NCI-H774 (cell line): ENCODE measurements at places on chromosomes 2 and 18.

DNA sequence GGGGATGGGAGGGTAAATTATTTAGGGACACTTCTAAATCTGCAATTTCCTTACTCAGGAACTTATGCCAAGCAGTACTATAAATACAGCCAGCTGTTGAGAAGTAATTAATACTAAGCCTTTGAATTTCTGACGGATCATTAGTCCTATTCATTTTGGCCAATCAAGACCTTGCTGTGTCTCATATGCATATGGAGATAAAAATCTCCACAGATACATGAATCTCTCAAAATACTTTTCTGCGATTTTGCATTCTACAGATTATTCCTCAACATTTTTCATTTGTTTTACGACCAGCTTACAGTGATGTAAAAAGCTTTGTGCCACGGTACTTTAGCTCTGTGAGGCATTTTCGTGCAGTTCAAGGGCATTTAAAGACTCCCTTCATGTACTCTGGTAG, 16.7 kb downstream of the LANCL1 start:
- no peak for DNase-seq

GRCh38 chr2:181183878-181184542, 203.6 kb downstream of the UBE2E3 start:
- DNase-seq = peak; percentile 9

- DNase-seq = no peak
These were observed 14.9 kb upstream of the ZNF385B start for GRCh38 chr2:179876266-179876665.

DNA sequence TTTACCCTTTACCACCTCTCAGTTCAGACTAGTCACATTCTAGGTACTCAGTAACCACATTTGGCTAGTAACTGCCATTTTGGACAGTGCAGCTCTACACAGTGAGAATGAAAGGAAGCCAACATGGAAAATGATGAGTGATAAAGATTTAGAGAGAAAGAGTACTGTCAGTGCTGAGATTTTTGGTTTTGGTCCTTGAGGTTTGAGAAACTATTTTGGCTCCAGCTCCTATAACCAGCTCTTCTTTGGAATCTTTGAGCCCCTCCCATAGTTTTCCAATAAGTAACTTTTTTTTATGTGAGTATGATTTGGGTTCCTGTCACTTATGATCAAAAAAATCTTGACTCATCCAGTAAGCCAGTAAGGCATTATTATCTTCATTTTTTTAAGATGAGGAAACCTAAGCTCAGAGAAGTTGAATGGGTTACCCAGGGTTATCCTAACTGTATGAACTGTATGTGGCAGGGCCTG, 173.0 kb downstream of the BABAM2 start:
- no peak for DNase-seq

- DNase-seq = no peak
These were observed 11.8 kb upstream of the FN1 start for GRCh38 chr2:215447673-215448081.

DNA sequence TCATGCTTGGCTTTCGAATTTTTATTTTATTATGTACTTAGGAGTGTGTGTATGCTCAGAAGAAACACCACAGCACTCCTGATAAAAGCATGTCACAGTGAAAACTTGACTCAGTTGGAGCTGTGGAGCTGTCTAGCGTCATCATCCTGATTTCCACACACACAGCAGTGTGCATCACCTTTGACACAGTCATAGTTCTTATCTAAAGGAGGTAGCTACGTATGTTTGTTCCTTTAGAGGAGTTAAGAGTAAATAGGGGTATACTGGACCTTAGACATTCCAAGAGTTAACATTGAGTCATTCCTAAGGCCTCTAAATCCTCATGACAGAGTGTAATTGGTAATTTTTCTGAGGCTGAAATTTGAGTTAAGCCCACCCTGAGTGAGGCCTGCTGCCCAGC, 96.9 kb downstream of the PHLPP1 start:
- no peak for DNase-seq

GRCh38 chr2:137302957-137303356, 537.6 kb downstream of the THSD7B start:
- DNase-seq = no peak

GRCh38 chr18:23201741-23202140, 66.5 kb downstream of the CABLES1 start:
- no peak for DNase-seq

DNA sequence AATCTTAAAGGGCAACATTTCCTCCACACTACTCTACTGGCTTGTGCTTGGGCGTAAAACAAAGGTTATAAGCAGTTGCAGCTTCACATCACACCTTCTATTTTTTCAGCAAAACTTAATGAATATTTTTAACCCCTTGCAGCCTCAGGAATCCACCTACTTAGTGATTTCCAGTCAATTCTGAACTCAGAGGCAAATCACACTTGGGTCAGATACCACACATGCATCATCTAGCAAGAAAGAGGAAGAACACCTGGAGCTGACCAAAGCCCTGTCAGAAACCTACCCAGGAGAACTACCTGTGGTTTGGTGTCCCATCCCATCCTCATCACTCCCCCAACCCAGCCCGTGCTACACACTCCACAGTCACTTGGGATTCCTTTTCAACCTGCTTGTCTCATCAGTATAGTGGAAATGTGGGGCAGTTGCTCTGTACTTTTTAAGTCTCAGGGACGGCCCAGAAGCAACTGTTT, 25.5 kb downstream of the PIAS2 start:
- DNase-seq = no peak

GRCh38 chr2:143466391-143466790, 337.2 kb downstream of the ARHGAP15 start:
- DNase-seq = no peak

- no peak for DNase-seq
These were observed 84.5 kb downstream of the PIEZO2 start for GRCh38 chr18:11064727-11065460.

DNA sequence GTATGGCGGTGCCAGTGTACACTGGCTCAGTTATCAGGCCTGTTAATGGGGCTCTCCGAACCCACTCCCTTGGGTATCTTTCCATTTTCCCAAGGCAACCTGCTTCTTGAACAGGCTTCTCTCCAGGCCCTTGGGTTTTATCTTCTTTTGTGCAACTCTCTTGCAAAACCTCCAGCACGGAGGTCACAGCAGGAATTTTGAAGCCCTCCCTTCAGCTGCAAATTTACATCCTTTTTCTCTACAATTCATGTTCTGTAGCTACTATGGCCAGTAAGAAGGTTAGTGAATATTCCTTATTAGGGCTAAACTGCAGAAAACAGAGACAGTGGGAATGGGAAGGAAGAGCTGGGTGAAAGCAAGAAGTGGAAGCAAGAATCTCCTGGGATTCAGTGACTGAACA, 10.4 kb upstream of the NPAS2 start:
- no peak for DNase-seq

- DNase-seq = no peak
These were observed 16.0 kb upstream of the KLHL23 start for GRCh38 chr2:169717691-169718063.

- DNase-seq = no peak
These were observed 533.7 kb upstream of the TNP1 start for GRCh38 chr2:217393585-217394032.

DNA sequence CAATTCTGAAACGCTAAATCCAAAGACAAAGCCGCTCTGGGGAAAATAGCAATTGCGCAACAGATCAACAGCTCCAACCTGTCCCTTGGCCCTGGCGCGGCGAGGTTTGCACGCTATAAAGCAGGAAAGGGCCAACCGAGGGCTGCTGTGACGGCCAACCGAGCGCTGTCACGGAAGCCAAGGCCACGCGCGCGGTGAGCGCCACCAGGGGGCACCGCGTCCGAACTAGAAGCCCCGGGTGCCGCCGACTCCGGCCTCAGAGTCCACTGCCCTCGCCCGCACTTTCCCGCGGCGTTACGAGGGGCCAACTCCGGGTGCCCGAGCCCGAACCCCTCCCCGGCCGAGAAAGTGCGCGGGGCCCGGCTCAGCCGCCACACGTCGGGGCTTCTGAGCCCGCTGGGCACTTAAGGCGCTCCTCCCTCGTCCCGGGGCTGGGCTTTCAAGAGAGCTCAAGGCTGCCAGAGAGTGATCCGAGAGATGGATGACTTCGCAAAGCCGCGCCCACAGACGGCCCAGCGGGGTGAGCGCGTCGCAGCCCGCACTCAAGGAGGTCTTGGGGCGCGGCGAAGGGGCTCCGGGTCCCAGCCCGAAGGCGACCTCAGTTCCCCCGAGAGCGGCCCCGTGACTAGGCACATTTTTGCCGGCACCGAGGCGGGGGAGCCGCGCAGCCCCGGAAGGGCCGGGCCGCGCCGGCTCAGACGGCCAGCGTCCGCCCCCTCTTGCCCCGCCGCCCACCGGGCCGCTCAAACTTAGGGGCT, 897 bp downstream of the NFE2L2 start:
- DNase-seq = peak; percentile 94

DNA sequence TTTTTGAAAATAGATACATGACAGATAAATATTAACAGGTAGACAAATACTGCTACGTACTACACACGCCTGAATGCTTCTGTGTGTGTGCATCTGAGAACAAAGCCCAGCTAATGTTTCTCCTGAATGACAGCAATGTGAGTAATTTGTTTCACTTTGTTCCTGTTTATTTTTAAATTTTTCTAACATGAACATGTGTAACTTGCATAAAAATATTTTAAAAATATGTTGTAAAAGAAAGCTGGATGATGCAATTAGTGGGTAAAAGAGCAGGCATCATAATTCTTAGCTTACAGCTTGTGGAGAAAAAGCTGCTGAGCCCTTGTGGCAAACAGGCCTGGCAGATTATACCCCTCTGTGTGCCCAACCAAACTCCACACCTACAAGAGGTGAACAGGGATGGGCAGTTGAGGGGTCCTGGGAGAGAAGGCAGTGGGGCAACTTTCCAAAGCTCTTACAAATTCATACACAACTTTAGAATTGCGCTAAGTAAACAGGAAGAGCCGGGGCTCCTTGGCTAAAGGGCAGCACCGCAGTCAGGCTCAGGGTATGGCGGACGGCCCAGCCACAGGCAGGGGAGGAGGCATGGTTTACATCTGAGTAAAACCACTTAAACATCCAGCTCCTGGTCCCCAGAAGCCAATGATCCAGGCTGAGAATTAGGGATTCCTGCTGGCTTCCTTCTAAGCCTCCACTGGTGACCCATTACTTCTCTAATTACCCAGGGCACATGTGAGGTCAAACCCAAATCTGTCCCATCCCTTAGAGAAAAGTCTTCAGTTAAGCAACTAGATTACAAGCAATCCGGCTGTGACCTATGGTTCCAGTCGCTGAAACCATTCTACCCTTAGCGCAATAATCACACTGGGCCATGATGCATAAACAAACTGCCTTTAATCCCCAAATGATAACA, 14.0 kb downstream of the PXDN start:
- DNase-seq = no peak

DNA sequence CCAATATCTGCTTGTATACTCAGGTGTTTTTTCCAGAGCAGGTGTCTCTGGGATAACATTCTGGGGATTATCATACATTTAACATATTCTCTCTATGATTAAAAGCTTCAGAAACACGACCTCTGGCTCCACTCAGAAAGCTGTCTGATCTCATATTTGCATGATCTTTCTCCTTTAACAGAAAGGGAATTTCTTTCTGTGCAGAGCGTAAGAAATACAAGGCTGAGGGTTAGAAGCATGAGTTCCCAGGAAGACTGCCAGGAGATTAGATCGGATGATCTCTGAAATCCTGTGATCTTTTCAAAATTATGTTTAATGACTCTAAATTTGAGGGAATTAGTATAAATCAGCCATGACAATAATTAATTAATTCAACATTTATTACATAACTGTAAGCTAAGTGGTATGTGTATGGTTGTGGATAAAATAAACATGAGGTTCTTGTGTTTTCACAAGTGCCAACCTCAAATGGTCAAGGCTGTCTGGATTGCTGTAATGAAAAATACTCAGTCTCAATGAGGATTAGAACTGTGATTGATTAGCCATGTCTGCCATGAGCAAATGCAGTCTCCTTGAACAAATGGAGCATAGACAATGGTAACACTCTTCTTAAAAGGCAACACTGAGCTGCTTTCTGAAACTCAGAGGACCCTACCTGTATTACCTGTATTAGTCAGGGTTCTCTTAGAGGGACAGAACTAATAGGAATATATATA, 304.9 kb downstream of the STK39 start:
- no peak for DNase-seq

DNA sequence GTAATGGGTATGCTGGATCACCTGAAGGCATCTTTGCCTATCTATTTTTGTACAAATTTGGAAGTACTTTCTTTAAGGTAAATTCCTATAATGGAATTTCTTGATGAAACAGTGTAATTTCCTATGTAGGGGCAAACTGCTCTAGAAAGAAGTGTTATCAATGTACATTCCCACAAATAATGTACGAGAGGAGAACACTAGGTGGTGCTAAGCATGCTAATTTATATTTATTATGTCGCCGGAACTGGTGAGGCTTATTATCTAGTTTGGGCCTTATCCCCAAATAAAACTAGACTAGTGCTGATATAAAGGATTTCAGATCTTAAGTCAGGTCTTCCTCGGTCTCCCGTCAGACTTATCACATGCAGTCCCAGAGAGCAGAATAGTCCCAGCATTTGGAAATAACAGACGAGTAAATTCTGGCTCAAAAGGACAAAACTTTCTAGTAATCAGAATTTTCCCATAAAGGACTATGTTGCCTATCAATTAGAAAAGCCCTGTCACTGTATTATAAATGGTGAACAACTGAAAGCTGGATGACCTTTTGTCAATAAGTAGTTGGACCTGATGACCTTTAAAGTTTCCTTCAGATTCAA, 86.9 kb upstream of the RBBP8 start:
- peak; percentile 6 for DNase-seq

DNA sequence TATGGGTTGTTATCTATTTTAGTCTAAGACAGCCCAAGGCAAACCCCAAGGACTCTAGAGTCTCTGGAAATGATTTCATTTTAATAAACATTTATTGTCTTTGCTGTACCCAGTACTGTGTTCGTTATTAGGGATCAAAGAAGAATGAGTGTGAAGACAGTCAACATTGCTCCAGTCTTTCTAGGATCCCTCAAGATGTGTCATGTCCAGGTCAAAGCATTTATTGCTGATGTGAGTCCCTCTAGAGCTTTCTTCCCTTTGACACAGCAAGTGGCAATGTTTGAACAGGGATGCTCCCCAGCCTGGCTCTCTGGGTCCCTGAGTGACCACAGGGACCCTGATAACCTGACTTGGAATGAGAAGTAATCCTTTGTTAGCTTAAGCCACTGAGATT, 123.1 kb upstream of the STK17B start:
- DNase-seq = no peak

- no peak for DNase-seq
These were observed 68.1 kb upstream of the BCL2L11 start for GRCh38 chr2:111052621-111053020.

GRCh38 chr2:154331784-154332183, 366.7 kb upstream of the KCNJ3 start:
- DNase-seq = no peak

DNA sequence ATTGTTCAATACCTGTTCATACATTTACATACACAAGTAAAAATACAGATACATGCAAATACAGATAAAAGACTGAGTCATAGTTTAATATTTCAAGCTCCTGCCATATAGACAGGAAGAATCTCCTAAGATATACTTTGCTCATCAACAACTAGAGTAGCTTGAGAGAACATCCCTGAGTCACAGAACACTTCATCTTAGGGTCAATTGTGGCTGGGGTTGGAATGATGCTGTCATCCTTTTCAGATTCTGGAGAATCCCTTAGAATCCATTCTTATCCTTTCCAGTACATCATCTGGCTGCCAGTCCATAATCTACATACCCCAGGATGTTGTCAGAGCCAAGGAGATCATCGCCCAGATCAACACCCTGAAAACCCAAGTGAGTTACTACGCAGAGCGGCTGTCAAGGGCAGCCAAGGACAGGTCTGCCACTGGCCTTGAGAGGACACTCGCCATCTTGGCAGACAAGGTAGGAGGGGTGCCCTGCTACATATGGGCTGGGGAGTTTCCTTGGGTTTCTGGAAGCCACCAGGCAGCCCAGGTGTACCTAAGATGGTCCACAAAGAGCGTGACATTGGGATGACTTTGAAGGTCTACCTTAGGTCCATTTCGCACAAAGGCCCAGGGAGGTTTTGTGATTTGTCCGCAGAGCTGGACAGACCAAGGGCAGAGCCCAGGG, 55.7 kb downstream of the COA5 start:
- DNase-seq = no peak
